ENCODE measurements at places on chromosomes 16 and 17.
A peak's percentile ranks its signal among the peaks of the same experiment; 100 is the strongest.

DNA sequence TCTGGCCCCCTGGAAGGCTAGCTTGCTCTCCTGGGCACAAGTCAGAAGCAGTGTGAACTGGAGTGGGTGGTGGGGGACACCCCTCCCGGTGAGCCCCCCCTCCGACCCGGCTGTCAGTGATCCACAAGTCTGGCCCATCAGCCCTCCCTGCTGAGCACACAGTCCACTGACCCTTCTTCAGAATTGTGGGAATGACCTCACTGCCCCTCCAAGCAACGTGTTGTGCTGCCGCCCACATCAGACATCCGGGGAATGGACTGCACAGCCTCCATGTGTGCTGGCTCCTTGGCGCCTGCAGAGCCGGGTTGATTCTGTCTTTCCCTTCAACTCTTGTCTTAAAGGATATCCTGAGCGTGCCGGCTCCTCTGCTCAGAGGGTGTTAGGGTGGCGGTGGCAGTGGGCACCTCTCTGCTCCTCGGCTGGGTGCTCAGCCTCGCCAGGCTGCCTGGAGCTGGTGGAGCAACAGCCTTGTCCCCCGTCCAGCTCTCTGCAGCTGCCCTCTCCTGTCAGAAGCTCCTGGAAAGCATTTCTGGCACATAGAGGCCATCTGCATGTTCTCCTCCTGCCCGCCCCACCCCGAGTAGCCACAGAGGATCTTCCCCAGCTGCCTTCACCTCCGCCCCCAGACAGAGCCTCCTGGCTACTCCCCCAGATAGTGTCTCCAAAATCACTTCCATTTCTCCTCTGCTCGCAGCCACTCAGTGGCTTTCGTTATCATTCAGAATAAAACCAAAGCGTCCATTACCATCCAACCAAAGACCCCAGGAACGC is 19.8 kb downstream of the NPTX1 start:
- DNase-seq = no peak

DNA sequence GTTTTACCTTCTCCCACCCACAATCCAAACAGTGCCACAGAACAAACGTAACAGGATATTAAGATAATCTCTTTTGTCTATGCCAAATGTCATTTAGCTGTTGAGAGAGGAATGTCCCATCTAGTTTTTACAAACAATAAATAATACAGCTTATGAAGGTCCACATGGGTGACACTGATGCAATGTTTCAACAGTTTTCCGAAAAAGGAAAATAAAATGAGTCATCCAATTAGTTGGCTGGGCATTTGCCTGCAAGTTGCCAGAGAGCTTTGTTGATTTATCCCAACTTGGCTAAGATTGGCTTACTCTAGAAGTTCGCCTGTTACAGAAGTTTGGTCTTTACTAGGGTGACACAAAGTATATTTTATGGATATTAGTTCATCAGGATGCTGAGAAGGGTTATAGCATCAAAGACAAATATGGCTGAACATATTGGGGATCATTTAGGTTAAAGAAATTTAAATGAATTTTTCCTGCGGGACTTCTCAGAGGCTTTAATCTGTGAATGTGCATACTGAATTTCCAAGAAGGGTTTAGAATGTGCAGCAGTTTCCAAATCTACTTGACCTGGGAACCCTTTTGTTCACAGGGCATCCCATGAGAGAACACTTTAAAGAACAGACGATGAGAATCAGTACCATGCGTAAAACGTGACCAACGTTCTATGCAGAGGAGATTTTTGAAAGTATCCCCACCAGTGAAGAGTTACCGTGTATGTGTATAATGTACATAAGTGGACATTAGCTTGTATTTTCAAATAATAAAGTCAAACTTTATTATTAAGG is 73.1 kb downstream of the CDH13 start:
- no peak for DNase-seq

GRCh38 chr17:52120465-52120864 is 38.0 kb downstream of the CA10 start:
- no peak for DNase-seq

GRCh38 chr16:55876854-55877253 is 1.7 kb upstream of the CES5A start:
- DNase-seq = no peak

GRCh38 chr16:62712566-62712965 is 676.3 kb upstream of the CDH8 start:
- no peak for DNase-seq

- no peak for DNase-seq
Observed at GRCh38 chr17:27808628-27809027, 8.3 kb upstream of the NOS2 start.

- DNase-seq = no peak
Observed at GRCh38 chr17:8046306-8046928, 7.6 kb downstream of the ALOX15B start.

GRCh38 chr16:76059186-76059585 is 218.0 kb upstream of the CNTNAP4 start:
- DNase-seq = no peak

DNA sequence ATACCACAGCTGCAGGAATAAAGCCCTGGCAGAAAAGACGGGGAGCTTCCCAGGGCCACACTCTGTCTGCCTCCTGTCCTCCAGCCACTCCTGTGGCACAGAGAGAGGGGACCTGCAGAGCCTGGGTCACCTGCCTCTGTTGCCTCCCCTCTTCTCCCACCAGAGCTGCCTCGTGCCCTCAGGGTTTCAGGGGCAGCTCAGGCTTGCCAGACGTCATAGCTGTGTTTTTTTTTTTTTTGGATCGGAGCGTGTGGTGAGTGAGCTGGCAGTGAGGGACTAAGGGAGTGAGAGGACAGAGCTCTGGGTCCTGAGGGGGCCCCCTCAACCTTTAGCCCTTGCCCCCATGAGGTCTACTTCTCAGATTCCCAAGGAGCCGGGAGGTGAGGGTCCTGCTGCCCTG is 2.1 kb downstream of the PIK3R6 start:
- no peak for DNase-seq

DNA sequence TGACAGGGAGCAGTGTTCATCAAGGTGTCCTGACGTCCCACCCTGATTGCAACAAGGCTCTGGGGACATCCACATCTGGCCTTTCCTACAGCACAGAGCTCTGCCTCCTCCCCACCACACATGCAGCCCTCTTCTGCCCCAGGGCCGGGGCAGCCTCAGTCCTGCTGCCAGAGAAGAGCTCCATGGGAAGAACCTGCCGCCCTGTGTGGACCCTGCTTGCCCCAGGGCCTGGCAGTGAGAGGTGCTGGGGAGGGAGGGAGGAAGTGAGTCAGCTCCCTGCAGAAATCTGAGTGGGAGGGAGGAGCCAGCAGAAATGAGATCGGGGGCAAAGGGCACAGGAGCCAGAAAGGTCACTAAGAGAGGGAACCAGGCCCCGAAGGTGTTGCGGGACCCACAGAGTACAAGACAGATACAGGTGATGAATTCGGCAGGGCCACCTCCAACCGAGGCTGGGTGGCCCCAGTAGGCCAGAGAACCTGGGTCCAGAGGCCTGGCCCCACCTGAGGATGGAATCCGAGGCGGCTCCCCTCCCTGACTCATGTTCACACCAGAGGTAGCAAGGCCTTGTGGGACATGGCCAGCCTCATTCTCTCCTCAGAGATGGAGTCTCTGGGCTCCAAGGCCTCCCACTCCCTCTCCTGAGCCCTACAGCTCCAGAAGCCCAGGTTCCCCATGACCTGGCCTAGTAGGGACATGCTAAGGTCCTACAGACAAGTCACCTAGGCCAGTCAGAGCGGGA is 24.8 kb downstream of the MYO18A start:
- DNase-seq = peak; percentile 82

GRCh38 chr17:2453866-2454265 is 53.0 kb upstream of the MNT start:
- DNase-seq = no peak

- DNase-seq = no peak
Observed at GRCh38 chr16:12677502-12677901, 126.2 kb downstream of the CPPED1 start.

GRCh38 chr16:2425008-2425518 is 4.2 kb upstream of the CCNF start:
- DNase-seq = no peak

DNA sequence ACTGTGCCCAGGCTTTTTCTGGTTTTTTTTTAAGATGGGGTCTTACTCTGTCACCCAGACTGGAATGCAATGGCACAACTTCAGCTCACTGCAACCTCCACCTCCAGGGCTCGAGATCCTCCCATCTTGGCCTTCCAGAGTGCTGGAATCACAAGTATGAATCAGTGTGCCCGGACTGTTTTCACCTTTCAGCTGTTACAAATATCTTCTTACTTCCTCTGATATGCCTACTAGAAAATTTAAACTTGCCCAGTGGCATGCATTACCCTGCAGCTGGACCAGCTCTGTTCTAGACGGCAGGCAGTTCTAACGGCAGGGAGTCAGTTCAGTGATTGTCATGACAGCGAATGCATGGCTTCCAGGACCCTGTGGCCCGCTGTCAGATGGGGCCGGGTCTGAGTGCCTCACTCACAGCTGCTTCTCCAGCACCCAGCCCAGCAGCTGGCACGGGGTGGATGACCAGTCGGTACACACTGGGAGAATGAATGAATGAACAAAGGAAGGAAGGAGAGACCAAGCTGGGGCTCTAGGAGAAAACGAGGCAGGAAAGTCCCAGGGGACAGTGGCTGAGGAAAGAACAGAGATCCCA is 28.0 kb upstream of the LITAF start:
- no peak for DNase-seq

DNA sequence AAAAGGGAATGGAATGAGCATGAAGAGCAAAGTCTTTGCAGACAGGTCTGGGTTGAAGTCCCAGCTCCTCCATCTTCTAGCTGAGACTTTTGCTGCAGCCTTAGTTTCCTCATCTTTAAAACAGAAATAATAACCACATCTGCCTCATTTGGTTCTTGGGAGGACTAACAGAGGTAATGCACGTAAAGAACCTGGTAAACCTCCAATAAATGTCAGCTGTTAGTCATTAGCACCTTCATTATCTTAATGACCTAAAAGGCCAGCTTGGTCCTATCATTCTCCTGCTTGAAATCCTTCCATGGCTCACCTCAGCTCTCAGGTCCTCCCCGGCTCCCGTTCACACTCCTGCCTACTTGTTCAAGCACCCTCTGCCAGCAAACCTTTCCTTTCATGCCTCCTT is 51.8 kb downstream of the SKAP1 start:
- no peak for DNase-seq

DNA sequence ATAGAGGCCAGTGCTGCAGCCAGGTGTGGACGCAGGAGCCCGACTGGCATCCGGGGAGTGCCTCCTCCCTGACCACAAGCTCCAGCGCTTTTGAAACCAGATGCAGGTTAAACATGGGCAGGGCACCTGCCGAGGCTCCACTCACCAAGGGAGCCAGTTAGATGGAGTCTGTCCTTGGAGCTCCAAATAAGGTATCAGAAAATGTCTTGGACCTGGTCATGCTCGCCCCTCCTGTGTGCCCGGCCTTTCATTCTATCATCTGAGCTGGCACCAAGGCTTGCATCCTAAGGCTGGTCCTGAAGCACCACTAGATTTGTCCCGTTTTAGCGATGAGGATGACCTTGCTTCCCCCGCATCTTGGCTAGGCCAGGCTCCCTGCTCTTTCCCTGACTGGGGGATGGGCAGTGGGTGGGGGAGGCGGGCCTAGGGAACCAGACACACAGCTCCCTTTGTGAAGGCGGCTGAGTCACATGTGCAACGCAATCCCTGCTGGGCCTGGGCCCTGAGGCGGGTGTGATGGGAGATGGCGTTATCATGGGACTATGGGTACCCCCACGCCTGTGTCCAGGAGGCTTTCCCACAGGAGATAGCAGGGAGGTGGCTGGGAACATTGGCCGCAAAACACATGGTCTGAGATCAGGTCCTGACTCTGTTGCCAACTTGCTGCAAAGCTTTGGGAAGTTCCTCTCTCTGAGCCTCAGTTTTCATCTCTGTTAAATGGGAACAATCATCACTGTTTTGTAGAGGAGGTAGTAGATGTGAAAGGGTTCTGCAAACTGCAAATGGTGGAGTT is 5.0 kb upstream of the ADGRG1 start:
- DNase-seq = no peak

GRCh38 chr16:48256579-48257177 is 9.3 kb upstream of the ABCC11 start:
- no peak for DNase-seq

DNA sequence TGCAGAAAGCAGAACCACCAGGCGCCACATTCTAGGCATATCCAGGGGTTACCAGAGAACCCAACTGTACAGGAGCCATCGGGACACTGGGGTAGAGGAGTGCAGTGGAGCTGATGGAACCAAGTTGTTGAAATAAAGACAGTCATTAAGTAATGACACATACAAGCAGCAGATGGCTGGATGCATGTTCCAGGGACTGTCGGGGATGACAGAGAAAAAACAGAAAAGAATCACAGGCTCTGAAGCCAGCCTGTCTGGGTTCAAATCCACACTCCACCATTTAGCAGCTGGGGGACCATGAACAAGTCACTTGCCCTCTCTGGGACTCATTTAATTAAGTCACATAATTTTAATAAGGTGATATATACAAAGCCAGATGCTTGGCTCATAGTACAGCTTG is 117.1 kb downstream of the ZNF423 start:
- DNase-seq = no peak

- no peak for DNase-seq
Observed at GRCh38 chr17:47696717-47697642, 3.0 kb downstream of the TBKBP1 start.

- DNase-seq = no peak
Observed at GRCh38 chr16:10616756-10617640, 36.6 kb upstream of the EMP2 start.

DNA sequence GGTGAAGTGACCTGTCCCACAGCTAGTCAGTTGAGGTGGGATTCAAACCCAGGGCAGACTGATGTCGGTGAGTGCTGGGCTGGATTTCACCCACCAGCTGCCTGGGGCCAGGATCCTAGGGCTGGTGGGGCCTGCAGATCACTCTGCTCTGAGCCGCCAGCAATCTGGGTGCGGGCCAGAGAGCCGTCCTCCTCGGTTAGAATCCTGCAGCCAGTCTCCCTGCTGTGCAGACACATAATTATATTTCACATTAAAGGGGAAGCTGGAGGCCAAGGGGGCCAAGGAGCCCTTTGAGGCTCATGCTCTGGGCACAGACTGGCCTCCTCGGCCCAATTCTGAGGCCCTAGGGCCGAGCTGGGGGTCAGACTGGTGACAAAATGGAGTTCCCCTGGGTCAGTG is 996 bp upstream of the KCNJ12 start:
- no peak for DNase-seq

GRCh38 chr17:34070712-34071111 is 184.4 kb upstream of the CCL2 start:
- no peak for DNase-seq

DNA sequence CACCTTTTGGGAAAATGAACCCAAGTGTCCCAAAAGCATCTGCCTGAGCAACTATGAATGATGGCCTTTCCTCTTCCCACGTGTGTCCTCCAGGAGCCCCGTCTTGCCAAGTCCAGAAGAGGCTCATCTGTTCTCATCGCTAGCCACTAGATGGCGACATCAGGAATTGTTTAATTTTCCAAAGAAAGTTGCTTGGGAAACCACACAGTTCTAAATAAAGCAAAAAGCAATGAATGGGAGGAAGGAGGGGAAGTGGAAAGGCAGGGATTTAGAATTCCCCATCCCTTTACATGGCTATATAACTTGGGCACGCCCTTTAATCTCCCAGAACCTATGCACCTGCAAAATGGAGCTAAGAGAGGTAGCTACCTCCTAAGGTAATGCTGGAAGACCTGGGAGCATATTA is 9.0 kb upstream of the CDH5 start:
- no peak for DNase-seq

GRCh38 chr16:17544785-17545184 is 74.0 kb upstream of the XYLT1 start:
- DNase-seq = peak; percentile 9
